ENCODE measurements at places on chromosomes 4 and X.
A peak's percentile ranks its signal among the peaks of the same experiment; 100 is the strongest.

- no peak for DNase-seq
Measured at GRCh38 chrX:21741869-21742701, 15.8 kb downstream of the SMPX start.

DNA sequence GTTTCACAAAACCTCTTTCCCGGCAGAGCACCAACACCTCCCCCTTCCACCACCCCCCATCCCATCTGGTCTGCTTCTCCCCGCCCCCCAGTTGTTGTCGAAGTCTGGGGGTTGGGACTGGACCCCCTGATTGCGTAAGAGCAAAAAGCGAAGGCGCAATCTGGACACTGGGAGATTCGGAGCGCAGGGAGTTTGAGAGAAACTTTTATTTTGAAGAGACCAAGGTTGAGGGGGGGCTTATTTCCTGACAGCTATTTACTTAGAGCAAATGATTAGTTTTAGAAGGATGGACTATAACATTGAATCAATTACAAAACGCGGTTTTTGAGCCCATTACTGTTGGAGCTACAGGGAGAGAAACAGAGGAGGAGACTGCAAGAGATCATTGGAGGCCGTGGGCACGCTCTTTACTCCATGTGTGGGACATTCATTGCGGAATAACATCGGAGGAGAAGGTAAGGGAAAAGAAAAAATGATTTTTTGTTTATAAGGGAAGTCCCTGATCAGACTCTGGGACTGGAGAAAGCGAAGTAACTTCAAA, at the start of gene PDGFRA:
Gene PDGFRA (plus strand): TSS at position 333 of the 541 bp plus-strand sequence. CDS start 29,476 bp downstream, outside the sequence.
- peak; percentile 9 for DNase-seq

DNA sequence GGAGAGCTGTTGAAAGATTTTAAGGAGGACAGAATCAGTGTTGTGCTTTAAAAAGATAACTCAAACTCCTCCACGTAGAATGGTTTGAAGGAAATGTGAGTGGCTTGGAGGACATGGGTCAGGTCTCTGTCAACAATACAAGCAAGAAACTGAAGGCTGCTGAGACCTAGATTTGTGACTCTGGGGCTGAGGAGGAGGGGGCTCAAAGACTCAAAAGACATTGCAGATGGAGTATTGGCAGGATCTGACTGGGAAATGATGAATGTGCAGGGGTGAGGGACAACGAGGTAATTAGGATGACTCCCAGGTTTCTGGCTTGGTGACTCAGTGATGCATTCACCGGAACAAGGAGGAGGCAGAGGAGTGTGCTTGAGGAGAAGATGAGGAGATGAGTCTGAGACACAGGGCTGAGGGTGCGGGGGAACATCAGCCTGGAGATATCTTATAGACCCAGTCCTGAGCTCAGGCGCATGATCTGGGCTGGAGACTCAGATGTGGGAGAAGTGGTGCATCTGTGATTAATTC, 3.3 kb upstream of the RPS4X start:
- DNase-seq: no peak

- peak; percentile 63 for DNase-seq
Measured at GRCh38 chr4:8047837-8048678, 108.4 kb upstream of the AFAP1 start.

- DNase-seq: no peak
Measured at GRCh38 chrX:28847423-28847822, 260.2 kb downstream of the IL1RAPL1 start.

DNA sequence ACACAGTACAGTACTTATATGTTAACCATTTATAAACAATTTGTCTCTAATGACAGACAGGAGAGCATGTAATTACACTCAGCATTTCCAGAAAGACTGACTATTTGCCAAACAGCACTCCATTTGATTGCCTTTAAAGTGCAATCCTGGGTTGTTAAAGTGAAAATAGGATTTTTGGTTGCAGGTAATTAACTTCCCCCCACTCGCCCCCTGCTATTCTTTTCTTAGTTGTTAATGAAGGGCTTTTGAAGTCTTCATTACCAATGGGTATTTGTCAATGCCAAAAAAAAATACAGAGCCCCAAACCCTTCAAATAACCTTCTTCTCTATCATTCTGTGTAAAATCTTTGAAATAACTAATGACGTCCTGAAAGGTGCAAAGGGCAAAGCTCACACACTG, 825.6 kb downstream of the STPG2 start:
- DNase-seq: no peak

GRCh38 chr4:107083-107443, 17.2 kb upstream of the ZNF718 start:
- DNase-seq: no peak

DNA sequence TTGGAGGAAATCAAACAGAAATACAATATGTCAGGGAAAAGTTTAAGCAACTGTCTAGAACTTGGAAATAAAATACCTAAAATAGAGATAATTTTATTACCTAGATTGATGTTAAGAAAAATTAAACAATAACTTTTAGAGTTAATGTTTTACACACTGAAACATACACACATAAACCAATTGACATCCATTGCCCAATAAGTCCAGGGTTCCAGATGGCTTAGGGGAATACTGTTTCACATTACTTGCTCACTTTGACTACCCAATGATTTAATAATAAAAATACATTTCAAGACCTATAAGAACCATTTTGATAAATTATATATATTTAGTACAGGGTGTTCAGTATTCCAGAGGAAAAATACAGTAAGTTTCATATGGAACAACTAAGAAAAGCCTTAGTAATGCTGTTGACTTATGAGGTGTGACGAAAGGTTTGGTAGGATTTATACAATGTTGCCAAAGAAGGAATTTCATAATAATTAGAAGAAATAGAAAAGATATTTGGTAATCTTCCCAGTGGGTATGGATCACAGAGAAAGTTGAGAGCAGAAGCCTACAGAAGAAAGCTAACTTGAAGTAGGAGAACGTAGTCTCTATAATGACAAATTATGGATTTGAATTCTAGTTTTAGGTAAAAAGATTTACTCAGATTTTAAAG, 23.0 kb upstream of the UGT2B4 start:
- DNase-seq: no peak

DNA sequence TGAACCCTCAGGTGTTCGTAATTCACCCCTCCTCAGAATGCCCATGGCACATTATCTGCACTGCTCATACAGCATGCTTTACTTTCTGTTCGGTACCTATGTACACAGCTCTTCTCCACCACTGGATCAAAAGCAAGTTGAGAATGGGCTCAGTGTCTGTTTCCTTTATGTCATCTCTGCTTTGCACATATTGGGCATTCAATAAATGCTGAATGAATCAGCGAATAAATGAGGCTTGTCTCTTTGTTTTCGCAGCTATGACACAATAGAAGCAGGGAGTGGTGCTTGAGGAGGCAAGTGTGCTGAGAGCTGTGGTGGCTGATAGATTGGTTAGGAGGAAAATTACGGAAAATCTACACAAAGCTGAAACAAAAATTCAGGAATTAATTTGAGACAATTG, 109.1 kb upstream of the VMA21 start:
- DNase-seq: peak; percentile 4

- no peak for DNase-seq
Measured at GRCh38 chr4:139188648-139189416, 11.8 kb upstream of the ELF2 start.

DNA sequence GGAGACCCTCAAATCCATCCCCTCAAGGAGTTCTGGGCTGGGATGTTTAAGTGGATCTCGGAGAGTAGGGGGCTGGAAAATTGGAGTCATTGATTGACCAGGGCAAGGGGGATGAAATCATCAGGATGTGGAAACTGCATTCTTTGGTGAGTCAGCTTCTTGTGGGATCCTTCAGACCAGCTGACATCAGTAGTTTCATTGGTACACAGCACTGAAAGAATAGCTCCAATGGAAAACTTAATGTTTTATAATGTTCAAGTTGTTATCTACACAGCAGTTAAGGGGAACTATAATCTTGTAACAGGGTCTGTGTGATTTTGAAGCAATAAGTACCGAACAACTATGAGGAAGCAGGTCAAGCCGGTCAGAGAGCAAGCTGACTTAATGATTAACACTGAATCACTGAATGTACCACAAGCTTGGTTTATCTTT, 506.1 kb downstream of the RPA4 start:
- DNase-seq: no peak

DNA sequence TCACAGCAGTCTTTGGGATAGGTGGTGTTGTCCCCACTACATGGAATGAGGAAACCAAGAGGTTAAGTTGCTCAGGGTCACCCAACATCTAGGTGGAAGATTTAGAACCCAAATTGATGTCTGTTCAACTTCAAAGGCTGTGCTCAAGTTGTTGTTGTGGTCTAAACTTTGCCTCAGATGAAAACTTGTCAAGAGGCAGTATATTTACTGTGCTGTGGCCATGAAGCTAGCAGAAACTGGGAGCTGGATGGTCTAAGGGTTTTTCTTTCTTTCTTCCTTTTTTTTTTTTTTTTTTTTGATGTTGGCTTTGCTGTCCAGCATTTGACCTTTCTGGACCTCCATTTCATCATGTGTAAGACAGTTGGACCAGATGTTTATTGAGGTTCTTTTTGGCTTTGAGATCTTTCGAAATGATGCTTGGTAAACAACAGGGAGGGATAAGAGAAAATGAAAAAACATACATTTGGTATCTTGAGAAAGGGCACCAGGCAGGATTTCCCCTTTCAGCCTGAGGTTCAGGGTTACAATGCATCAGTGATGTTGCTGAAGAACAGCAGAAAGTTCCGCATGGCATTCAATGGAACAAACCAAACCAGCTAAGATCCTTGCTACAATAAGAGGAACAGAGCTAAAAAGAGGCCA, 166.2 kb upstream of the RPS6KA3 start:
- no peak for DNase-seq

- DNase-seq: no peak
Measured at GRCh38 chr4:123673971-123674370, 277.4 kb downstream of the SPRY1 start.

DNA sequence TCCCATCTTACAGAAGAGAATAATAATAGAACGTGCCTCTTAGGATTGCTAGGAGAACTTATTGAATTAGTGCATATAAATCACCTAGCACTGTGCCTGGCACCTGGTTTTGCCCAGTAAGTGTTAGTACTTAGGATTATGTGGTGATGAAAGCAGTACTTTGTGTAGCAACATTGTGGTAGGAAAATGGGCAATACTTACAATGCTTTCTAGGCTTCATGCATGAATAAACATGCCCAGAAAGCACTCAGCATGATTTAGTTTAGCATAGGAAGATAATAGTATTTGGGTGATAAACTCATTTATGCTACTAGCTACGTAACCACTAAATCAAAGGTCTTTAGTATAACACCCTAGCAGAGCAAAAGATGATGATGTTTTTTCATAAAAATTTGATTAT, 105.6 kb downstream of the NEUROG2 start:
- no peak for DNase-seq

GRCh38 chr4:73753215-73753614, 12.8 kb downstream of the CXCL8 start:
- no peak for DNase-seq

- DNase-seq: peak; percentile 55
Measured at GRCh38 chr4:80266902-80267380, 477 bp downstream of the FGF5 start.

- no peak for DNase-seq
Measured at GRCh38 chrX:27889878-27890277, 82.1 kb downstream of the MAGEB10 start.

- peak; percentile 72 for DNase-seq
Measured at GRCh38 chr4:84790769-84791565, 175.5 kb downstream of the WDFY3 start.

DNA sequence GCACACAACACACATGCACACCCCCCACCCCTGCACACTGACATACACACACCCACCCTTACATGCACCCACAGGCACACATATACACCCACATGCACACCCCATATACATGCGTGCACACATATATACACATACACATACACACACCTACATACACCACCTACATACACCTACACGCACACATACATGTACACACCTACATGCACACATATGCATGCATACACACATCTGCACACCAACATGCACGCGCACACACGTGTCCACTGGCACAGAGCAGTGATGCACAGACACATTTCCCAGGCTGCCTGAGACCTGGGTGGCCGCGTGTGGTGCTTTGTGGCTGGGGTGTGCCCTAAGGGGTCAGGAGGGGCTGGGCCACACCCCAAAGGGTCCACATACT, 31.7 kb downstream of the FGFRL1 start:
- DNase-seq: no peak

- DNase-seq: no peak
Measured at GRCh38 chr4:139745111-139745639, 79.6 kb downstream of the MGST2 start.

DNA sequence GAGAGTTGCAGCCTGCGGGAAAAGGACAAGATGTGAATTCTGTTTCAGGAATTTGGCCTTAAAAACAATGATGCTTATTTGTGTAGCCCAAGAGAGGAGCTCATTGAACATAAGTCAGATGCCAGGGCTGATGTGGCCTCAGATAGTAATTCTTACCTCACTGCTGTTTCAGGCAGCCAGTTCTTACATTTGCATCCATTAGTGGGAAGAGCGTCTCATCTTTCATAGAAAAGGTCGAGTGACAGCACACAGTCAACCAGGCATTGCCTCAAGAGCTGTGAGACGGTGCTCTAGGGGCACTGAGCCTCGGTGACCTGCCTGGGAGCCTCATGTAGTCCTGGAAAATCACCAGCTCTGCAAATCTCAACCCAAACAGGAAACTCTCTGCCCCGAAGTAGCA, 174.9 kb upstream of the FRG1 start:
- DNase-seq: no peak

DNA sequence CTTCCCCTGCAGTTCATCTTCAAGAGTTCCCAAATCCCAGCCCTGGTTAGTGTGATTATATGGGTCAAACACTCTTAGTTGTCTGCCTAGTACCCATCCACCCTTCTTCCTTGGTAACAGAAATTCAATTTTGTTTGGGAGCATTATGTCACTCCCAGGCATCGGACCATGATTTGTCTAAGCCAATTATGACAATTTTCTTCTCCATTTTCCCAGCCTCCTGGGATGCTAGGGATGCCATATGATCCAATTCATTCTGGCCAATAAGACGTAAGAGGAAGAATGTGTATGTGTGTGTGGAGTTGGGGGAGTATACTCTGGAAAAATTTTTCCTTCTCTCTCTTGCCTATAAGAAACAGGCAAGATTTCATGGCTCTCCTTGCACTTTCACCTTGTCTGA, 465.9 kb downstream of the MID1IP1 start:
- DNase-seq: no peak

DNA sequence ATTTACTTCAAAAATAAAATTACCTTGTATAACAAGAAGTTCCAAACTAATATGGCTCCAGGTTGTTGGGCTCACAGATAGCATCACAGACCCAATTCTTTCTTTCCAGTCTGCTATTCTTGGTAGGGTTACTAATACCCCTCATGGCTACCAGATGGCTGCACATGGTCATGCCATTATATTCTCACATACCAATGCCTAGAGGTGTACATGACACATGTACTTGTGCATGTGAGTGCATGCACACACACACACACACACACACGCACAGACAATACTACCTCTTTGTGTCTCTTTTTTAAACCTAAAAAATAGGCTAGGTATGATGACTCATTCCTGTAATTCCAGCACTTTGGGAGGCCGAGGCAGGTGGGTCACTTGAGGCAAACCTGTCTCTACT, 31.1 kb downstream of the FBXO8 start:
- peak; percentile 2 for DNase-seq

DNA sequence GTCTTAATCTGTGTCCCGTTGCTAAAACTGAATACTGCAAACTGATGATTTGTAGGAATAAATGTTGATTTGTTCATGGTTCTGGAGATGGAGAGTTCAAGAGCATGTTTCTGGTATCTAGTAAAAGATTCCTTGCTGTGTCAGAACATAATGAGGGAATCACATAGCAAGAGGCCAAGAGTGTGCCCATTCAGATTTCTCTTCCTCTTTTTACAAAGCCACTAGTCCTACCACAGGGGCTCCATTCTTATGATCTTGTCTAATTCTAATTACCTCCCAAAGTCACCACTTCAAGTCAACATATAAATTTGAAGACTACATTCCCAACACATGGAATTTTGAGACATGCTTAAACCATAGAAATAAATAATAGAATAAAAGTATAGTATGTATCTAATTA, 608.8 kb upstream of the EPHA5 start:
- DNase-seq: no peak

Measured in DMS53 (cell line).